ENCODE measurements at places on chromosomes 1 and 21.

DNA sequence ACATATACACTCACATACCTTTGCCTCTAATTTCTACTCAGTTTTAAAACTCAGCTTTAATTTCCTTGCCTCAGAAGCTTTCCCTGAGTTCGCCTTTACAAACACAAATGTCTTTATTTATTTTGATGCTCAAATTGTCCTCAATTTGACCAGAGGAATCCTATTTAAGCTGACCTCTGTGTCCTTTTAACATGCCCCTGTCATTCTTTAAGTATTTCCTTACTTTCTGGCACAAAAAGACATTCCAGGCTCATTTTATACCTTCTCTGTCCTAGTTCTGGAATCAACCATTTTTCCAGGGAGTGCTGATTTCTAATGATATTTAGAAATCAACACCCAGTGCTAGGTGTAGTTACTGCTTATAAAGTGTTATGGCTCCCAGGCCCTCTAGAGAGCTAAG lies 82.5 kb downstream of the OSBPL9 start:
- no peak for DNase-seq

GRCh38 chr21:33478935-33479678 lies 667 bp downstream of the TMEM50B start:
- peak; percentile 78 for DNase-seq

DNA sequence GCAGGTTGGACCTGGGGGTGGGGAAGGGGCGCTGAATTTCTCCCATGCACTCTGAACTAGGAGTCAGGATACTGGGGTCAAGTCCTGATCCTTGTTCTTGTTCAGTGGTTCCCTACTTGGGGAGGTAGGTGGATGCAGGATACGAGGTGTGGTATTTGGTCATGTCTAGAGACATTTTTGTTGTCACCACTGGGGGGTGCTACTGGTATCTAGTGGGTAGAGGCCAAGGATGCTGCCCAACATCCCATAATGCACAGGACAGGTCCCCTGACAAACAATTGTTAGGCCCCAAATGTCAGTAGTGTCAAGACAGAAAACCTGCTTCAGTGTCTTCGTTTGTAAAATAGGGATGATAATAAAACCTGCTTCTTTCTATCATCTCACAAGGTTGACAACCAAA lies 259.0 kb upstream of the FOXD3 start:
- DNase-seq, result no peak

- peak; percentile 64 for DNase-seq
Observed at GRCh38 chr1:74971982-74972381, 162.2 kb upstream of the LHX8 start.

GRCh38 chr1:67191668-67192520 lies 25.6 kb downstream of the IL23R start:
- DNase-seq, result no peak

DNA sequence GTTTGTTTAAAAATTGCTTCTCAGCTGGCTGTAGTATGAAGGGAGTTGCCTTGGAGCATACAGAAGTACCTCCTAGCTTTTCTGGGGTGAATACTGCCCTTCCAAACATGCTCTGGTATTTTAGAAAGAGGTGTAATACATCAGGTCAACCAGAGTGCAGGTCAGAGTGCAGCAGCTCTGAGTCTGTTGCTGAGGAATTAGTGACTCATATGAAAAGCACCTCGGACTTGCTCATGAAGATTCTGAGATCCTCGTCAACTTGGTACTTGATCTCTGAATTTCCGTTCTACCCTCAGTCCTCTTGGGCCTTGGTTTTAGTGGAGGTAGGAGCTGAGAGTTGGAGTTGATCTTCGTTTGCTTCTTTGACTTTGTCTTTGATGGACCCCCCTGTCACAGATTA lies 67.3 kb downstream of the NOS1AP start:
- DNase-seq, result no peak

DNA sequence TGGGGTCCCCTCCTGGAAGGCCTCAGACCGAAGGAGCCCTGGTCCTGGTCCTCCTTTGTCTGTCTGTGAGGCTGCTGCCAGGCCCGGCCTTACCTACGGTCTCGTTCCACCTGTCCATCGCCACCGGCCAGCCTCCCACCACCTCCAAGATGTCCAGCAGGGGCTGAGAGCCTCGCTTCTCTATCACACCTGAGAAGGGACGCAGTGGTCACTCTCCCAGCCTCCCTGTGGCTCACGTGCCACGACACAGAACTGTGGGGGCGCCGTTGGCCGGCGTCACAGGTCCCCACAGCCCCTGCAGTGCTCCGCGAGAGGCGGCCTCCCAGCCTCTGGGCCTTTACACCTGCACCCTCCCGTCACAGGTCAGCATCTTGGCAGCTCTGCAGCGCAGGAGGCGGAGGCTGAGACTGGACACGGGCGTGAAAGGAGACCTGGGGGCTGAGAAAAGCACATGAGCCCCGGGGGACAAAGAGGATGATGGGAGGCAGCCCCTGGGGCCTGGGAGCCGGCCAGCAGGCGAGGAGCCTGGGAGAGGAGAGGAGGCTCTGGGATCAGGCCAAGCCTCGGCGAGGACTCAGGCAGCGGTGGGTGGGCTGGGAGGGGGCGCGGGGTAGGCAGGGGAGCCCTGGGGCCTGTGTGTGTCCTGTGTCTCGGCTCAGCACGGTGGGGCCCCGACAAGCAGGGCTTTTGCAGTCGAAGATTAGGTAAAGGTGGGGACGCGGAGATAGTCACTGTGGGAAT lies 20.5 kb downstream of the PRXL2B start:
- no peak for DNase-seq

GRCh38 chr21:18252256-18252655 lies 7.6 kb downstream of the CHODL start:
- no peak for DNase-seq

- DNase-seq, result no peak
Observed at GRCh38 chr1:94271373-94271772, 34.0 kb upstream of the ARHGAP29 start.

DNA sequence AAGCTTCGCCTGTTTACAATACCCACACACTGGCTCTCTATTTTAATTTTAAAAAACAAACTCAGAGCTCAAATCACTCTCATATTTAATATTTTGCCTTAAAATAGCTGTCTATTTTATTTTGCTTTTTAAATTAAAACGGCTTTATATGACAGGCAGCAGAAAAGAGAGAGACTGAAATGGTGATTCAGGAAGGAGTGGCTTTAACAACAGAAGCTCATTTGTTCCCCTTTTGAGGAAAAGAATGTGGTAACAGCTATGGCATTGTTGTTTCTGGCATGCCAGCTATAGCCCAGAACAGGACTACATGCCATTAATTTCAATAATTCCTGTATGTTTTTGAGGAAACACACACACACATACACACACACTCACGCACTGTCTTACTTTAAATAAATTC lies 234.2 kb upstream of the PTBP2 start:
- DNase-seq, result no peak

DNA sequence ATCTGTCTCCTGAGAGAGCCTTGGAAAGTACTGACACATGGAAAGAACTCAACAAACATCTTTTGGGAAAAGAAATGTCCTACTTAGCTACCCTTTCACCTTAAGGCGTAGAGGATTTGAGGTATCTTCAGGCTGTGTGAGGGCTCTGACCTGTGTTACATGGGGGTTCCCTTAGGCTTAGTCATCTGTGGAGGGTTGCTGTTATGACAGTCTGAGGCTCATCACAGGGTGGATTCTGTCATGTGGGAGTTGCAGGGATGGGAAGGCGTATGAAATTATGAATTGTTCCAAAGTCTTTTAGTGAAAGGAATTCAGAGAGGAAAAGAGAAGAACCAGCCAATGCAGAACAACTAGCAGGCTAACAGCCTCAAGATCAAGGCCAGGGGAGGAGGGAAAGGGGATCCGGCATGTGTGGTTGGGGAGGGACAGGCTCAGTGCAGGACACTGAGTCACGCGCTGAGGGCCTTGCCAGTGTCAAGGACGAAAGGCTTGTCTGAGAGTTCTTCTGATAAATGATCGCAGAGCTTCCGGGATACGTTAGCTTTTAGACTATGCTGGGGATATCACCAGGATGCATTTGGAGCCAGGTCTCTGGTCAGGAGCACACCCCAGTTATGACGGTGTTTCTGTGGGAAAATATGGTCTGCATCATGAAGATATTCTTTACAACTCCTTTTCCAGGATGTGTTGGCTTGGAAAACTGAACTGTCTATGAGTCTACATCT lies 24.6 kb upstream of the PLA2G2C start:
- DNase-seq, result no peak

GRCh38 chr1:41282679-41283317 lies 40.7 kb upstream of the SCMH1 start:
- peak; percentile 39 for DNase-seq

DNA sequence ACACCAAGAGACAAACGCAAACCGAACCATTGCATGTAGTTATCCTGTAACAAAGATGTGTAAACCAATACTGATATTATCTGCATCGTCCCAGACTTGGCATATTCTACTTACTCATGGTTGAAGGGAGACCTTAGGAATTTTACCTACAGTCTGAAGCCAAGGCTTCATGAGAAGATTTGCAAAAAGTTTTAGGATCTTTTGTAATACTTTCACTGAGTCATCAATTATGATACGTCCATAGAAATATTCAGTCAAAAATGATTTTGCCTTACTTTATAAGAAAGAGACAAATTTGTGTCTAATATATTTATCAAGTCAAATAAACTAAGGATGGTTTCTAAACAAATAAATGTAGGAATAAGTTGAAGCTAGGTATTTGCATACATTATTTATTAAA lies 1176.1 kb upstream of the ADGRL2 start:
- DNase-seq, result no peak

- DNase-seq, result peak; percentile 70
Observed at GRCh38 chr1:196309386-196309785, 298.9 kb downstream of the KCNT2 start.

- no peak for DNase-seq
Observed at GRCh38 chr1:66304128-66304527, 229.8 kb upstream of the SGIP1 start.

DNA sequence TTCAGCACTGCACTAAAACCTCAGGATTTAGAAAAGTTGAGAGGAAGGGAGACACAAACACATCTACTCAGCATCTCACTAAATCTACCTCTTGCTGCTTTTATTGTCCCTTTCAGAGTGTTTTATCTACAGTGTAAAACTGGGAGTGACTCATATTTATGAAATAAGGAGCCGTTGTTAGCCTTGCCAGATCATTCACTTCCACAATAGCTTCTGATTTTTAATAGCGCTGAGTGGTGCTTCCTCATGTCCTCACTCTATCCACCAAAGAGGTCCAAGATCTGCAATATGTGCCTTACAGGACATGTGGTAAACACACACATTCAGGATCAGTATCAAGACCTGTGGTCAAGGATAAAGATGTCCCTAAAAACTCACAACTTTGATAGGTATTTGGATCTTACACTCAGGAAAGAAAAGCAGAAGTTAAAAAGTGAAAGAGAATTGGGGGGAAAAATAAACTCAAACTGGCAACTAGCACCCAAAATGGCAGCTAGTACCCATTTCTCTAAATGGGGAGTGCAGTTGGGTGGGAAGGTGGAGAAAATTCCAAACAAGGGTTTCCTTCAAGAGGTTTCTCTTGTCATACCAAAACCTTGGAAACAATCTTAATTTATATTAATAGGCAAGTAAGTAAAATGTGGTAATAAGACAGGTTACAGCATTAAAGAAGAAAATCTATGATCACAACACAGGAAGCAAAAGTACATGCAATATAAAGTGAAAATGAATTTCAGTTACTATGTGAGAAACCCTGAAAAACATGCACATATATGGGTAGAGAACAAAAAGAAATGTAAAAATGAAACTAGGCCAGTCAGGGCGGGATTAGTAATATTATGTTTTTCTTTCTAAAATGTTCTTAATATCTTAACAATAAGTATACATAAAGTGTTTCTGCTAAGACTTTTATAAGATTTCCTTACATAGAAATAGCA lies 15.9 kb downstream of the DUSP10 start:
- no peak for DNase-seq

DNA sequence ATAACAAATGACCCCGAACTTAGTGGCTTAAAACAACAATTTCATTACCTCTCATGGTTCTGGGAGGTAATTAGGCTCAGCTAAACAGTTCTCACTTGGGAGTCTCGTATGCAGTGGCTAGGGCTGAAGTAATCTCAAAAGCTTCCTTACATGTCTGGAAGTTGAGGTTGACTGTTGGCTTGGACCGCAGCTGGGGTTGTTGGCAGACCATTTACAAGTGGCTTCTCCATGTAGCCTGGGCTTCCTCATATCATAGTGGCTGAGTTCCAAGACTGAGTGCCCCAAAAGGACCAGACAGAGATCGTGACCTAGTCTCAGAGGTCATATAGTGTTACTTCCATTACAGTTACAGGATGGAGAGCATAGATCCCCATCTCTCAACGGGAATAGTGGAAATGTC lies 2.4 kb upstream of the POGZ start:
- DNase-seq, result no peak

GRCh38 chr1:87295445-87296110 lies 33.1 kb upstream of the LMO4 start:
- peak; percentile 65 for DNase-seq

- DNase-seq, result peak; percentile 75
Observed at GRCh38 chr1:147541672-147542568, 619 bp downstream of the BCL9 start.

Measured in NCI-H69 (cell line).